ENCODE measurements at places on chromosomes 1 and 21.
A peak's percentile ranks its signal among the peaks of the same experiment; 100 is the strongest.

GRCh38 chr1:185813401-185813979 lies 79.3 kb downstream of the HMCN1 start:
- peak; percentile 53 for DNase-seq

DNA sequence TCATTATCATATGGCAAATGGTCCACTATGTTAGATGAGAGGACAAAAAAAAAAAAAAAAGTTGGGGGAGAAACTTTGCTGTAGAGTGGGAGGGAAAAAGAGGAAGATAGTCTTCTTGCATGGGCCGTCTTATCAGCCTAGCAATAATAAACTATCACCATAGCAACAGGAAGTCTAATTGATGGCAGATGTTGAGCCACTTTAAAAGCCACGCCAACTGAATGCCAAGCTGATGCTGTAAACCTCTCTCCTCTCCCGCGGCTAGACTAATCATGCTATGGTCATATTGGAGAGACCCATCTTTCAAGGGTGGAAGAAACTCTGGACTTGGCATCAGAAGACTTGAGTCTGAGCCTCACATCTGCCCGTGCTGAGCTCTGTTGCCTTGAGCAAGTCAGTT lies 122.2 kb upstream of the HOOK1 start:
- DNase-seq: peak; percentile 16

DNA sequence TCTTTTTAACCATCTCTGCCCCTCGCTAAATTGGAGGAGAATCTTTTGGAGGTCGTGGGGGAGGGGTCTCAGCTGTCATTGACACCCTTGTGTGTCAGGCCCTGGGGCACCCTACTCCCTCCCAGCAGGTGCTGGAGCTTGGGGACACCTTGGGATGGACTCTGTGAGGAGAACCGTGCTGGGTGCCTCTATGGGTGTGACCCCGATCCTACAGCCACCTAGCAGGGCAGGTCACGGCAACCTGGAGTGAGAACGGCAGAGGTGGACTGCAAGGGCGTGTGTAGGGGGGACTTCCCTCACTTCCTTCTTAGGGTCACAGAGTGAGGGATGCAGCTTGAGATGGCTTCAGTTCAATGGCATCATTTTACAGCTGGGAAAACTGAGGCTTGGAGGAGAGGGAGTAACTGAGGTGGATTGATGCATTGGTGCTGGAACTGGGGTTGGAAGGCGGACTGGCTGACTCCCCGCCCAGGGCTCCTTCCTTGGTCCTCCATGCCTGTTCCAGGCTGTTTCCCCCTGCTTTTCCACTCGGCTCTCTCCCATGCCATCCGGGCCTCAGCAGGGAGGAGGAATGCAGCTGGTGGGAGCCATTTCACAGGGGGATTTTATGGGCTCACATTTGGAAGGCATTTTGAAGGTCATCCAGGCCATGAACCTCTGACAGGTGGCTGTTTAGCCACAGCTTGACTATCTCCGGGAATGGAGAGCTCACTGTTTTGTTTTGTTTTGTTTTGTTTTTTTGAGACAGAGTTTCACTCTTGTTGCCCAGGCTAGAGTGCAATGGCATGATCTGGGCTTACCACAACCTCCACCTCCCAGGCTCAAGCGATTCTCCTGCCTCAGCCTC lies 18.8 kb upstream of the ARHGEF10L start:
- no peak for DNase-seq

DNA sequence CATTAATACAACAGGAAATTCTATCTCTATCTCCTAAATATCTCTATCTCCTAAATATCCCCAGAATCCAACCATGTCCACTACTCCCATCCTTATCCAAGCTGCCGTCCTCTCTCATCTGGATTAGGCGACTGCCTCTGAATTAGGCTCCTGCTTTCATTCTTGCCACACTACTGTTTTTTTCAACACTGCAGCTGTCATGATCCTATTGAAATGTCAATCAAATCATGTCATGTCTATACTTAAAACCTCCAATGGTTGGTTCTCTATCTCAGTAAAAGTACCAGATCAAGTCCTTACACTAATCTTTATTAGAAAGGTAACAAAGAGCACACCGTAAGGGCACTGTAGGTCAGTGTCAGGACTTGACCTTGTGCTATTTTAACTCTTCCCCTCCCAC lies 82.0 kb upstream of the NFIA start:
- no peak for DNase-seq

- no peak for DNase-seq
Measured at GRCh38 chr1:229238674-229239415, 32.1 kb upstream of the RAB4A start.

DNA sequence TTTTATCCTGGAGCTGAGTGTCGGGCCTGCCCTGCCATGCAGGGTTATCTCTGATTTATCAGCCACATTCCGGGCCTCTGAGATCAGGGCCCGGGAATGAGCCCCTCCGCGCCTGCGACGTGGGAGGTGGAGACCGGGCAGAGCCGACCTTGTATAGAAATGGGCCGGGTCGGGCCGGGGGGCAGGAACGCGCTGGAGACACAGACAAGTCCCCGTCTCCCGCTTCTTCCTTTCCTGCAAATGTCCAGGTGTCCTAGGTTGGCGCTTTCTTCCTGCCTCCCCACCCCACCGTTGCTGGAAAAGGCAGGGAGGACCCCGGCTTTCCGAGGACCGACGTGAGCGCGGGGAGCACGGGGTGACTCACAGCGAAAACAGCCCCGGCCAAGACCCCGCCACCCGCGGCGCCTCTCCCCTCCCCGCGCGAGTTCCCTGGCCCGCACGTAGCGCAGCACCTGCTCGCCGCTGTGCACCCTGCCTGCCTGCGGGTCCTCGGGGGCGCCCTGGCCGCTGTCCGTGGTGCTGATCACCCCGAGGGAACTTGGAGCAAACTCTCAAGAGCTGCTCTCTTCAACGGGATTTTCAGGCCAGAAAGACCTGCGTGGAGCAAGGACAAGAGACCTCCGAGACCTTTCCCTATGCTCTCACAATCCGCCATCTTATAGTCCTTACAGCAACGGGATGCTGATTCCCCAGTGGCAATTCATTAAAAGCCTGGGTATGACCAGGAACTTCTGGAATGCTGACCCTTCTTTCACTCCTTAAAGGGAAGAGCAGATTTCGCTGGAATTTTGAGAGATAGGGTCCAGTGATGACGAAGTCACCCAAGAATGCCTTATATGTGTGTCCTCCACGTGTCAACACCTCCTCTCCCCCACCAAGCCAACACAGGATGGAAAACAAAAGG lies 475 bp upstream of the NPPB start:
- DNase-seq: no peak
